ENCODE measurements at places on chromosomes 2 and 18.

GRCh38 chr2:162220368-162220767 lies 22.9 kb downstream of the FAP start:
- no peak for DNase-seq

DNA sequence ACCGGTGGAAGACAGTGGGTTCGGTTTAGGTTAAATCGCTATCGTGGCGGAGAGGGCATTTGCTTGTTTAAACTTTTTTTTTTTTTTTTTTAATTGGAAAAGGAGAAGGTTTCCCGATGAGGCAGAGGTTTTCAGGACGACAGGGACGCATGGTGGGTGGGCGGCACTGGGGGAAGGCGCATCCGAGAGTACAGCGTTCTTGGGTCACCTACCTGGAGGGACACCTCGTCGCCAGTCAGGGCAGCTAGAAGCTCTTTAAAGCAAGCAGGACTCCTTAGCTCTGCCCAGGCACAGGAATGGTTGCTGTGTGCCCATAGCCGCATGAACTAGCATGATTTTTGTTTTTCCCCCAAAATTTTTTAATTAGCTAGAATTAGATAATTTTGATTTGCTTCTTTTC lies 437 bp downstream of the LDLRAD4 start:
- DNase-seq, result no peak

GRCh38 chr18:50830544-50830943 lies 10.7 kb upstream of the MRO start:
- no peak for DNase-seq

DNA sequence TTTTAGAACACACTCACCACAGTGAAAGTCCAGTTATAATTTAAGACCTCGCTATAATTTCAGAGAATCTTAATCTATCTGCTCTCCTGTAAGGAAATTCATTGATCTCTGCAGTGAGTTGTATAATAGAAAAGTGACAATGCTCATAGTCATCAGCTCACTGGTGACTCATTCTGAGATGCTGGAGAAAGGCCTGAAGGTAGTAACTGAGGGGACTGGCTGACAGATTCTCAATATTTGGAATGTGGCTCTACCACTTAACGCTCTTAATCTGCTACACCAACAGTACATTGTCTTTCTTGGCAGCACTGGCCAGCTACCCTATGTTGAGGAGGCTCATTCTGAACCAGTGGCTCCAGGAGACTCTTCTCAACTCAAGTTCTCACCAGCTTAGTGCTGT lies 246.1 kb downstream of the RPRM start:
- no peak for DNase-seq

DNA sequence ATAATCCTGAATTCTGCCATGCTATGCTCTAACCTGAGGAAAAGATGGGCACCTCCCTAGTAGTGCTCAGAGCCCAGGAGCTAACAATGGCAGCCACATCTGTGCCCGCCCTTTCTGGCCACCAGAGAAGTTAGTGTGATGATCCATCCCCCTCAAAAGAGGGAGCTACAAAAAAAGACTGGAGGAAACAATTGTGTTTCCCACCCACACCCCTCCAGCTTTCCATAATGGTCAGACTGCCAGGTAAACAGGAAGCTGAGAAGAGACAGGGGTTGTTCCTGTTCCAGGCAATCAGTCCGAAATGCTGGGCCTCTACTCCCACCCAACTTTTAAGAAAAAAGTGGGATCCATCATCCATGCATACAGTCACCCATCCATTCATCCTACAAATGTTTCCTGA lies 3.2 kb downstream of the TBC1D8 start:
- no peak for DNase-seq

DNA sequence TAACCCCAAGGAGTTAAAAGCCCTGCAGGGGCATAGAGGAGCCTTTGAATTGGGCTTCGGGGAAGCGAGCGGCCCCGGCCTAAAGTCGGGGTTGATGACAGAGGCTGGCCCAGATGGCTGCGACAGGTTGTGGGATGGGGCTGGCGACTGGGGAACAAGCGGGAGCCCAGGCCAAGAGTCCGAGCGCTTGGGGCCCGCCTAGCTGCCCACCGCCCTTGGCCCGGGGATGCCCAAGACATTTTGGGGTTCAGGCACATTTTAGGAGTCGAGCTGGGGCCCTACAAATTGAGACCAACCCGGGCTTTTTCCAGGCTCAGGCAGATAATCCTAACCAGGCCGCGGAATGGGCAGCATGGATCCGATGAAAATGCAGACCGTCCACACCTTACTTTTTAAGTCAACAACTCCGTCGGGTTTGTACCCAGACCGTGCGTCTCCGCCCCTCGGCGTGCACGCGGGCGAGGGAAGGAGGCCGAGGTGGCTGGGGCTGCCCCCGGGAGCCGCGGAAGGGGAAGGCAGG lies 507 bp downstream of the RTKN start:
- DNase-seq, result no peak
